ENCODE measurements at places on chromosomes 5 and 9.

GRCh38 chr9:94005272-94005901 lies 50.2 kb upstream of the BARX1 start:
- DNase-seq: peak; percentile 52

DNA sequence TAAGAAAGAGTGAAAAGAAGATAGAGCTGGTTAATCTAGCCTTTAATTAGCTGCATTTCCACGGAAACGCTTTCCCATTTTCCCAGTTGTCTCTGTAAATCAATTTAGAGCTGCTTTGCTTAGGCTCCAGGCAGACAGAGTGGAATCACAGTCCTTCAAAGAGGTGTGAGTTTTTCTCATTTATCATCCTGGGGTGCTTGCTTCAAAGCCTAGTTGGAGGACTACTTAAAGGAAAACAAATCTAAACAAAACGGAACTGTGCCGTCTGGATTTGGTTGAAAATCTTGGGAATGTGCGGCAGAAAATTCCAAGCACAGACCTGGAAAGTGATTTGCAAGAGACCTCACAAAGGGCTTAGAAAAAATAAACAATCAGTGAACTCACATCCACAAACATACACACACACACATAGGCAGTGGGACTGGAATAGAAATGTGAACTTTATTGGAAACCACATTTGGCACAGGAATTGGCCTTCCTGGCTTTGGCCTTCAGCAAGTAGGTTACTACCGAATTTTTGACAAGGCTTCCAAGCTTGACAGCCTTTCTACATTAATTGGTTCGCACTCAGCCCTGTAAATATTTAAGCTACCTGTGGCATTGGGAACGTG lies 235.2 kb upstream of the SLC24A2 start:
- no peak for DNase-seq

- no peak for DNase-seq
Measured at GRCh38 chr5:93225748-93226147, 355.3 kb downstream of the NR2F1-AS1 start.

GRCh38 chr5:10479154-10479721 lies 37.6 kb downstream of the ROPN1L start:
- peak; percentile 64 for DNase-seq

DNA sequence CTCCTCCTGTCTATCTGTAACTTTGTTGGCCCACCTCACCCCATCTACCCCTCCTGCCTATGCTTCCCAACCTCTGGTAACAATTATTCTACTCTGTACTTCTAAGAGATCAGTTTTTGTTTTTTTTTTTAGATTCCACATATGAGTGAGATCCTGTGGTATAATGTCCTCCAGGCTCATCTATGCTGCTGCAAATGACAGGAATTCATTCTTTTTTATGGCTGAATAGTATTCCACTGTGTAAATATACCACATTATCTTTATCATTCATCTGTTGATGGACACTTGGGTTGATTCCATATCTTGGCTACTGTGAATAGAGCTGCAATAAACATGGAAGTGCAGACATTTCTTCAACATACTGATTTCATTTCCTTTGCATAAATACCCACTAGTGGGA lies 8.0 kb upstream of the NPR2 start:
- DNase-seq: no peak

GRCh38 chr5:124599028-124599973 lies 147.1 kb downstream of the ZNF608 start:
- DNase-seq: peak; percentile 76

- no peak for DNase-seq
Measured at GRCh38 chr9:99307851-99308250, 85.8 kb downstream of the SEC61B start.

GRCh38 chr5:118923295-118924005 lies 64.9 kb downstream of the DTWD2 start:
- DNase-seq: no peak
